ENCODE measurements at places on chromosomes 5 and 9. TPM values are rescaled to one million over a fixed set of nuclear protein-coding genes. Genes with fewer than 3 reads are reported as not detected.
A peak's percentile ranks its signal among the peaks of the same experiment; 100 is the strongest.

GRCh38 chr9:20441711-20442423, 180.4 kb downstream of the MLLT3 start:
- DNase-seq: peak; percentile 9

- no peak for DNase-seq
Measured at GRCh38 chr5:112906637-112907036, 15.4 kb downstream of the REEP5 start.

- no peak for DNase-seq
Measured at GRCh38 chr9:69874301-69875060, 53.9 kb downstream of the CFAP95 start.

DNA sequence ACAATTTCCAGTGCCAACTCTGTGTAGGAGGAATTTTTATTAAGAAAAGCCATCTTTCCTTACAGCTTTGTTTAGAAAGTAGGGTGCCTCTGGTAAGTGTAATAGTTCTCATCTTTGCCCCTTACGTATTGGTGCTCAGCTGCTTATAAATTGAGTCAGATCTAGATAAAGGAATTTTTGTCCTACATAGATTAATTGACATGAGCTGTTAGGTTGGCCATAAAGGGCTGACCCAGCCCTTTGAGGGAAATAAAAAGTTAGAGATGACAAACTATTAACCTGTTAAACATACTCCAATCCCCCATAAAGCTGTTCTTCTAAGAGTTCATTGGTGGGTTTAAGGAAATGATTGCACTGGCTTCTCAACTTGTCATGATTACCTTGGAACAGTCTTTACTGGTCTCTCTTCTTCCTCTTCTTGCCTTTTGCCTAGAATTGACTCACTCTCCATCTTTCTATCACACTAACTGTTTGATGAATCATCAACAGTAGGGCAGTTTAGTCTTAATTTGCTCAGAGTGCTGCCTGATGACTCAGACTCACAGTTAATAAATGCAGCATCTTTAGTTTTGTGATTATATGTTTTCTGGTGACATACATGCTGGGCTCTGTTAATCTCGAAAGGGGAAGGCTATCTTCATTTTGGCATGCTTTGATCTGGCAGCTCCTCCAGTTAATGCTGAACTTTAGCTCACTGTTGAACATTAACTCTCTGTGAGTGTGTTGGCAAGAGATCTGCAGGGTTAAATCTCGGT, 51.7 kb downstream of the ARHGAP26 start:
- peak; percentile 93 for DNase-seq

DNA sequence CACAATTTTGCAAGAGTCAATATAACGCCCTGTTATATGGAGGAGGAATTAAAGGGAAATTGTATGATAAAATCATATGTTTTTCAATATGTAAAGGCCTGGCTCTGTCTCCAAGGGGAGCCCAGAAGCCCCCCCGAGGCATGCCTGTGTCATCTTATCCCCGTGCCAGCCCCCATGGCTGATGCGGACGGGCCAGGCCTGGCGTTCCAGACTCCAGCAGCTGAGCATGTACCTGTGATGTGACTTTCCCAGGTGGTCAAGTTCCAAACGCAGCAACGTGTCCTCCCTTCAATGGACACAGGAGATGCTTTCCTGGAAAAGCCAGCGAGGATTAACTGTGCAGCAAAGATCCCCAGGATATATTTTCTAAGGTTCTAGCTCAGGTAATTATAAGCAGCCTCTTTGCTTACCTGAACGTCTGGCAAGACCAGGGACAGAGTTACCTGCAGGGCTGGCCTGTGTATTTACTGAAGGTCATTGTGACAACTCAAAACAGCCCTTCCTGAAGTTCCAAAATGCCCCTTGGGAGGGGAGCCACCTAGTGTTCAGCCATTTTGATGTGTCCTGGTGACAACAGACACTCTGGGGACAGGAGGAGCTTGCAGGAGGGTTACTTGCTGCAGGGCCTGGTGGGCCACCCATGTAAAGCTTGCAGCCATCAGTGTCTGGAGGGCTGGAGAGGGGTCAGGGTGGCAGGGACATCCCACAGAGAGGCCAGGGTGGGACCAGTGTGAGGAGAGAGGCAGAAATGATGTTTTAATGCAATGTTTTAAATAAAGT, 53.3 kb upstream of the RNU6ATAC start:
- no peak for DNase-seq

DNA sequence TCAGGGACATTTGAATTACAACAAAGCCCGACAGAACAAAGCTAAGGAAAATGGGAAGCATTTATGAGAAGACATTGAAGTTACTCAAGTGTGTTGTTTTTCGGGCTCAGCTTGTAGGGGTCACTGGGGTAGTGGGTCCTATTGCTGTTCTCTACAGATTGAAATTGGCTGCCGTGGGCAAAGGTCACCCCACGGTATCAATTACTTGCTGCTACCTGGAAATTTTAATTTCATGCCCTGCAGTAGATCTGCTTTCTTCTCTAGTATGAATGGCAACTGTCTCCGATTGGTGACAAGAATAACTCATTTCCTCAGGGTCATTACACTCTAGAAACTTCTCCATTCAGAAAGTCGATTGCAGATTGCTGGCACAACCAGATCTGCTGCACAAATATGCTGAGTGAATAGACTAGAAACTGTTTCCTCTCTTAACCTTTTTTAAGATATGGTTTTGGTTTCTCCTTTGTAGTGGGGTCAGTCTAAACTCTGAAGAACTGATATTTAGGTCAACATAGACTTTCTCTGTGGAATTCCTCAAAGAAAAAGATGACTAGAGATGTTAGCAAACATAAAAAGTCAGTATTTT, 454.1 kb downstream of the ARHGEF28 start:
- DNase-seq: no peak

- DNase-seq: no peak
Measured at GRCh38 chr5:4375640-4376039, 764.5 kb upstream of the ADAMTS16 start.

GRCh38 chr5:143569213-143569701, 165.8 kb upstream of the NR3C1 start:
- DNase-seq: peak; percentile 78

- no peak for DNase-seq
Measured at GRCh38 chr9:107991581-107991980, 502.0 kb upstream of the KLF4 start.

DNA sequence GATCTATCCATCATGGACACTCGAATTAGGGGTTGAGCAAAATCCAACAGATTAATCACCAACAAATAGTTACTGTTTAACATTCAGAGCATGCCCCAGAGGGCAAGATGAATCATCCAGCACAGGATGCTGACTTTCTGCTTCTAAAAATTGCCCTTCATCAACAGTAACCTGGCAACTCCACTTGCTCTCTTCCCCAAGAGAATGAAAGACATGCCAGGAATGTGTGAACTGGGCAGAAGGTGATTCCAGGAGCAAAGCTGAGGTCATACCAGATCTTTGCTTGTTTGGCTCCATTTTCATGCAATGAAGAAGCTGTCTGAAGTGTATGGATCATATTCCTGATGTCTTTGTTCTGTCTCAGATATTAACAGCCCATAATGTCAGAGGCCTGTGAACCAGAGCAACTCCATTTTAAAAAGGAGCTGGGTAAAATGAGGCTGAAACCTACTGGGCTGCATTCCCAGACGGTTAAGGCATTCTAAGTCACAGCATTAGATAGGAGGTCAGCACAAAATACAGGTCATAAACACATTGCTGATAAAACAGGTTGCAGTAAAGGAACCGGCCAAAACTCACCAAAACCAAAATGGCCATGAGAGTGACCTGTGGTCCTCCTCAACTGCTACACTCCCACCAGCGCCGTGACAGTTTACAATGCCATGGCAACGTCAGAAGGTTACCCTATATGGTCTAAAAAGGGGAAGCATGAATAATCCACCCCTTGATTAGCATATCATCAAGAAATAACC, 2.5 kb upstream of the ZNF367 start:
- peak; percentile 89 for DNase-seq

TPM2 gene
- 1,994 TPM for total RNA-seq

PANK3 gene
- total RNA-seq: 37.5 TPM

CERCAM gene
- 15.1 TPM for total RNA-seq

OR1J2 gene
- total RNA-seq: not detected

CDKN2B-AS1 gene
- 1.1 TPM for total RNA-seq

VDAC1 gene
- 423 TPM for total RNA-seq

GABRA1 gene
- not detected for total RNA-seq

SMC5 gene
- total RNA-seq: 12.0 TPM

PCDHB14 gene
- 0.28 TPM for total RNA-seq

Measured in IMR-90 (cell line).